ENCODE measurements at places on chromosomes 16 and 17.

GRCh38 chr17:14797801-14798200 is 467.3 kb downstream of the PMP22 start:
- DNase-seq = no peak

DNA sequence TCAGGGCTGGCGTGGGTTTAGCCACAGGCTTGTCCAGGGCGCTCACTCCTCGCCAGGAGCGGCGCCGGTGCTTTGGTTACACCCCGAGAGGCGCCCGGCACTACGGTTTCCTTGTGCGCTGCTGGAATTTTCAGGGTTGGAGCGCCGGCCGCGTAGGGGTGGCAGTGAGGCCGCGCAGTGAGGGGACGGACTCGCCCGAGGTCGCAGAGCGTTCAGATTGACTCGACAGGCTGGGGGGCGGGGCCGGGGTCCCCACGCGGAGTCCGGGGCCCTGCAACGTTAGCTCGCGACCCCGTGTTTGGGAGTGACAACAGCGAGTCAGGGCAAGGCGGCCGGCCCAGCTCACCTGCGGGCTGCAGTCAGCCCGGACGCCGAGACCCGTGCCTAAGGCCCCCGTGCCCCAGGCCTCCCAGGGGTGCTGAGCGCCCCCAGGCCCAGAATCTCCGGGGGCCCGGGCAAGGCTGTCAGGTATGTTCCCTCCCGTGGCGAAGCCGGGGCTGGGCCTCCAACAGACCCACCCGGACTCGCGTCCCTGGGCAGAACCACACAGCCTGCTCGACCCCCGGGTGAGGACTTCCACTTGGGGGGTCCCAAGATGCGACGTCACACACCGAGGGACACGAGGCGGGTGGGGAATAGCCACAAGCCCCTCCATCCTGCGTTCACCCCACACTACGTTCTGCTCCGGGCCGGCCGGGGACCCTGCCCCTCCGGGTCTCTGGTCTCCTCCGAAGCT is 1.3 kb upstream of the ACTG1 start:
- DNase-seq = no peak

- peak; percentile 79 for DNase-seq
Measured at GRCh38 chr17:75565066-75565465, 22.5 kb upstream of the MYO15B start.

DNA sequence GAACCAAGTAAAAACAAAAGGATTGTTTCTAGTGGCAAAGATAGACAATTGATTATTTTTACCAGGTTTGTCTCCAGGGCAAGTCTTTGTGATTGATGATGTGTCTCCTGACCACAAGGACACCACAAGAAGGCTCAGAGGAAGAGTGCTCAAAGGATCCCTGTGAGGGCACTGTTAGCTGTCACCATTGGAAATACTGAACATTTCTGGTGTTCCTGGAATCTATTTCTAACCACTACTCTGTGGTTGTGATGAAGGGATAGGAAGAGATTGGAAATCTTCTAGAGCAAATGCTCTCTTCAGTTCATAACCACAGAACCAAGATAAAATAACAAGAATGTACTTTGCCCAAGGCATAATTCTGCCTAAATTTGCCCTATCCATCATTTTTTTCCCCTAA is 15.3 kb downstream of the RNF43 start:
- peak; percentile 61 for DNase-seq

DNA sequence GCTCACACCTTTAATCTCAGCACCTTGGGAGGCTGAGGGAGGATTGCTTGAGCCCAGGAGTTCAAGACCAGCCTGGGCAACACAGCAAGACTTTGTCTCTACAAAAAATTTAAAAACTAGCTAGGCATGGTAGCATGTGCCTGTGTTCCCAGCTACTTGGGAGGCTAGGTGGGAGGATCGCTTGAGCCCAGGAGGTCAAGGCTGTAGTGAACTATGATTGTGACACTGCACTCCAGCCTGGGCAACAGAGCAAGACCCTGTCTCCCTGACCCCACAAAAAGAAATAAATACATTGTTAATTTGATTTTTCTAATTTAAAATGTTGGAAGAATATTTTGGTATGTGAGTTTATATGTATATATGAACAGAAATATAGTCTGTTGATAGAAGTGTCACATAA is 22.4 kb upstream of the PHAF1 start:
- no peak for DNase-seq

DNA sequence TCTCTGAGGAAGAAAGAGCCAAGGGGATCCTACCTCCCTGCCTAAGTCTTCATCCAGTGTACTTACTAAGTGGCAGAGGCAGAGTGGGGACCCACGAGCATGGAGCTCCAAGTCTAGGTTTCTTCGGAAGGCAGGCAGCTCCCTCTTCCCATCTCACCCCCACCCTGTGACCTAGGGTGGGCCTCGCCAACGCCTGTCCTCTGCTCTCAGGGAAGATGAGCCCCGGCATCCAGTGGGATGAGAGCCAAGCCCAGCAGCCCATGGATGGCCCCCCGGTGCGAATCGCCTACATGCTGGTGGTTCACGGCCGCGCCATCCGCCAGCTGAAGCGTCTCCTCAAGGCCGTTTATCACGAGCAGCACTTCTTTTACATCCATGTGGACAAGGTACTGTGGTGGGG is 8.3 kb downstream of the XYLT2 start:
- DNase-seq = no peak

- no peak for DNase-seq
Measured at GRCh38 chr17:39627047-39627711, 427 bp downstream of the PPP1R1B start.

DNA sequence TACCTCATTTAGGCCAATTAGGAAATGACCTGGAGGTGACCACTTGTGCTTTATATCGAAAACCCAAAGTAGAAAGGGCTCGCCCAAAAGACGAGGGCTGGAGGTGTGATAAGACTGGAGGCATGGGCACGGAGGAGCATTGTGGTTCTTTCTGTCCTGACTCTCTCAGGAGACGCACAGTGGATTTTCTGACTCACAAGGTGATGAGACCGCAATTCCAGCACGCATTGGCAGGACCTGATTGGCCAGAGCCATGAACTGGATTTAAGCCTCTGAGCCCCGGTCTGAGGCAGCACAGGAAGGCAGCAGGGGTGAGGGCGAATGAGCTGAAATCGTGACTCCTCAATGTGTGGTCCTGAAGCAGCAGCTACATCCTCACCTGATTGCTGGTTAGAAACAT is 559.1 kb upstream of the SALL1 start:
- peak; percentile 80 for DNase-seq

DNA sequence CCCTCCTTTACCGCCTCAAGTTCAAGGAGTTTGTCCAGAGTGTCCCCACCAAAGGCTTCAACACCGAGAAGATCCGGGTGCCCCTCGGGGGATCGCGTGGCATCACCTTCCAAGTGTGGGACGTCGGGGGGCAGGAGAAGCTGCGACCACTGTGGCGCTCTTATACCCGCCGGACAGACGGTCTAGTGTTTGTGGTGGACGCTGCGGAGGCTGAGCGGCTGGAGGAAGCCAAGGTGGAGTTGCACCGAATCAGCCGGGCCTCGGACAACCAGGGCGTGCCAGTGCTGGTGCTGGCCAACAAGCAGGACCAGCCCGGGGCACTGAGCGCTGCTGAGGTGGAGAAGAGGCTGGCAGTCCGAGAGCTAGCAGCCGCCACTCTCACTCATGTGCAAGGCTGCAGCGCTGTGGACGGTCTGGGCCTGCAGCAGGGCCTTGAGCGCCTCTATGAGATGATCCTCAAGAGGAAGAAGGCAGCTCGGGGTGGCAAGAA is 1.1 kb downstream of the ARL4D start:
- DNase-seq = no peak

- DNase-seq = no peak
Measured at GRCh38 chr17:37054894-37055293, 106.1 kb downstream of the AATF start.

GRCh38 chr17:50511058-50511457 is 2.8 kb downstream of the MYCBPAP start:
- DNase-seq = peak; percentile 42

- no peak for DNase-seq
Measured at GRCh38 chr17:69555056-69555455, 140.6 kb downstream of the MAP2K6 start.

DNA sequence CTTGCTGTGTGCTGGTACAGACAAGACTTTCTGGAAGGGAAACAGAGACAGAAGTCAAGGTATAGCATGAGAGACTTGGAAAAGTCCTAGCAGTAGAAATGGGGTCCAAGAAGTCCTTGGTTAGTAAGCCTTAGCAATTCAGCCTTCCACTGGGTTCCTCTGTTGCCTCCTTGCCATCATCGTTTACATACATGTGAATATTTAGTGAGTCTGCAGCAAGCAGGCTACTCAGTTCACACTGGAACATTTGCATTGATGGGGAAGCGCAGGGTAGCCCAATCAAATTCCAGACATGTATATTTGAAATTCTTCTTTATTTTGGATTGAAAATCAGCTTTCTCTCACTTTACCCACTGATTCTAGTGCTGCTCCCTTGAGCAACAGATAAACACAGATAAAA is 27.1 kb downstream of the LIMD2 start:
- DNase-seq = no peak

DNA sequence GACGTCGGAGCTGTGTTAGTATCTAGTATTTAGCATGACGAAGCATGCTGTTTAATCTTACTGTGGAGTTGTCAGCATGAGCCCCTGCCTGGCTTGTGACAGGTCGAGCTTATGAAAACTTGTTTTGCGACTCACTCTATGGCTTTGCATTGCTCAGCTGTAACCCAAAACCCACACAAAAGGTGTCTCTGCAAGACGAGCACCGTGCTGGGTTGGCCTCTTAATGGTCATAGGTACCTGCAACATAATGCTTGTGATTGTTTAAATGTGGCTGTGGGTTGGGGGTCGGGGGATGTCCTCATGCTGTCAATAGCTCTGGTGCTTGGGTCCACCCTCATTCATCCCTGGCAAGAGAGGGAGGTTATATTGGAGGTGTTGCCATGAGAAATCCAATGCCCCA is 5.4 kb downstream of the NTN1 start:
- no peak for DNase-seq

DNA sequence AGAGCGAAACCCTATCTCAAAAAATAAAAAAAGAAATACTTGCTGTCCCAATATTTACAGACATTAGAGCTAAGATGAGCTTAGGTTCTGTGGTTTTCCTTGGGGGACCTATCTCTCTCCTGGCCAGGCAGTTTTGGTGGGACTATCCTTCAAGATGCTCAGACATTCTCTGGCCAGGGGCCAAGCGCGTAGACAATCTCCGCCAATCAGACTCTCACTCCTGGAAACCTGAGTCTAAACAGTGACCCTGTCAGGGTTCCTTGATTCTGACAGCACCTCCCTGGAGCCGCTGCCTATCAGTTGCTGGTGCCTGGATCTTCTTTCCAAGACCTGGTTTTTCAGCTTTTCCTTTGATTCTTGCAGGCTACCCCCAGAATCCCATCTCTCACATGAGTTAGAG is 45.6 kb downstream of the EMP2 start:
- no peak for DNase-seq

DNA sequence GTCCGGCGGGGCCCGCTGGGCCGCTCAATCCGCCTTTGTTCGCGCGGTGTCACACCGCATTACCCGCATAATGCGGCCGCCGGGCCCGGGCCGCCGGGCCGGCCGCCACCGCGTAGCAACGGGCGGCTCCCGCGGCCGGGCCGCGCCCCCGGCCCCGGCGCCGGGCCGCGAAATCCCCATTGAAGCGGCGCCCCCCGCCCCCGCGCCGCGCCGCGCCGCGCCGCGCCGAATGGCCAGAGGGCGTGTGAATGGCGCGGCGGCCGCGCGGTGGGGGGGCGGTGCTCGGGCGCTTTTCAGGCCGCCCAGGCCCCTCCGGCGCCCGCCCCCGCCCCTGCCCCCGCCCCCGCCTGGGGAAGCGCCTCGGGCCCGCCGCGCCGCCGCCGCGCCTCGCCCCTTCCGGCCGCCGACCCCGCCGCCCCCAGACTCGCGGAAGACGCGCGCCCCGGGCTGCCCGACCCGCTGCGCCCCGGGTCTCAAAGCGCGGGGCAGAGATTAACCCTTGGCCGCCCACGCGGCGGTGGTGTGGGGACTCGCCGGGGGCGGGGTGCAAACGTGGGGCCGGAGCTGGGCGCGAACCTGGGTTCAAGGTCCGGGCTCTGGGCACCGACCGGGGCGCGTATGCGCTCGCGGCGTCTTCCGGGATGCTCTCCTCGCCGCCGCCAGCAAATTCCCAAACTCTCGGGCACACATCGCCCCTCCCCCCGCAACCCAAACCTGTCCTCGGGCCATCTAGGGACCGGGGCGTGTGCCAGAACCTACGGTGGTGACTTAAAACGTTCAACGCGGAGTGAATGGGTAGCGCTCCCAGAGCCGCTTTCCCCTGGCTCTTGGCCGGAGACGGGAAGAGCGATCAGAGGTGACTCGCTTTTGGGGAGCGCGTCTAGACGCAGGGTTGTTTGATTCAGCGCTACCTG is 46.7 kb downstream of the WNT3 start:
- DNase-seq = peak; percentile 46

GRCh38 chr16:4928227-4928626 is 8.7 kb downstream of the PPL start:
- no peak for DNase-seq

DNA sequence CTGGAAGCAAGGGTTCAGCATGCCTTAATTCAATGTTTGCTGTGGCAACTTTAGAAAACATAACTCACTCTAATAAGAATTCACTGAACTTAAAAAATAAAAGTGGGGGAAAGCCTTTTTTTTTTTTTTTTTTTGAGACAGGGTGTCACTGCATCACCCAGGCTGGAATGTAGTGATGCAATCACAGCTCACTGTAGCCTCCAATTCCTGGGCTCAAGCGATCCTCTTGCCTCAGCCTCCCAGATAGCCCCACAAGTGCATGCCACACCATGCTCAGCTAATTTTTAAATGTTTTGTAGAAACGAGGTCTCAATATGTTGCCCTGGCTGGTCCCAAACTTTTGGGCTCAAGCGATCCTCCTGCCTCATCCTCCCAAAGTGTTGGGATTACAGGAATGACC is 243.9 kb downstream of the PARN start:
- no peak for DNase-seq

GRCh38 chr17:81527591-81528383 is at the start of gene FSCN2:
Gene FSCN2, plus strand, starts transcription at chr17:81528377. Its CDS starts 155 bp downstream, at chr17:81528532.
- DNase-seq = no peak

DNA sequence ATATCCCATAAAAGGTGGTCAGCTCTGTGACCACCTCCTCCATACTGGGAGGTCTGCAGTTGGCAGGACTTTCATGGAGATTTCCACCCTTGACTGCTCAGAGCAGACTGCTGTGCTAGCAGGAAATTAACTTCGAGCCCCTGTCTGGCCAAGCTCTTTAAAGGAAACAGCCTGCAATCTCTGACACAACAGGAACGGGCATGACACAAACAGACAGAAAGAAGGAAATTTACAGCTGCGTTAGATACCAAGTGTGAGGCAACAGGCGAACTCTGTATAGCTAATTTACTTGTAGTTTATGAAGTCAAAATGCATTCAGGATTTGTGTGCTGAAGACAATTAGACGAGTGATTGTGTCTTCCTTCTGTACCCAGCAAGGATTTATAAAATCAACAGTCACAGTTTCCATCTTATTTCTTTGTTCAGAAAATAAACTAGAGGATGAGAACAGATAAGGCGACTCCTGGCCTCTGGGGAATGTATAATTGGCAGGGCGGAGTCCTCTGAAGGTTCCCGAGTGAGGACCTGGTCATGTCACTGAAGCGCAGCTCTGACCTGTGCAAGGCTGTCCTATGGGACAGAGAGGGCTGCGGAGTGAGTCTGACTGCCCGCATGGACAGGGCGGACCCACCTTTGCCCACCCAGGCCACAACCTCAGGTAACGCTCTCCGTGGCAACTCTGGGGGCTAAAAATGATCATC is 16.1 kb downstream of the WIPI1 start:
- no peak for DNase-seq

- peak; percentile 93 for DNase-seq
Measured at GRCh38 chr16:57938936-57939871, 31.7 kb downstream of the CNGB1 start.

All from A172 (cell line).